ENCODE measurements at places on chromosomes 3 and 15.

DNA sequence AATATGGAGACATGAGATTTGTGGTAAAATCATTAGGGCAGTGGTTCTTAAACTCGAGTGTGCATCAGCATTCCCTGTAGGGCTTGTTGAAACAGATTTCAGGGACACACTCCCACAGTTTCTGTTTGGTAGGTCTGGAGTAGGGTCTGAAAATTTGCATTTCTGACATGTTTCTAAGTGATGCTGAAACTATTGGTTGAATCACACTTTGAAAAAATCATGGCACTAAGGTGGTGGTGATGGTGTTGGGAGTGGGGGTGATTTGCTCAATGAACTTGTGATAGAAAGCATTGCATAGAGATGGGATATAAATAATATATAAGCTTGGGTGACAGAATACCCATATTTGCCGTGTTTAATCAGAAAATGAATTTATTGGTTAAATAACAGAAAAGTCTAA, 11.3 kb downstream of the MITF start:
- DNase-seq, result no peak

DNA sequence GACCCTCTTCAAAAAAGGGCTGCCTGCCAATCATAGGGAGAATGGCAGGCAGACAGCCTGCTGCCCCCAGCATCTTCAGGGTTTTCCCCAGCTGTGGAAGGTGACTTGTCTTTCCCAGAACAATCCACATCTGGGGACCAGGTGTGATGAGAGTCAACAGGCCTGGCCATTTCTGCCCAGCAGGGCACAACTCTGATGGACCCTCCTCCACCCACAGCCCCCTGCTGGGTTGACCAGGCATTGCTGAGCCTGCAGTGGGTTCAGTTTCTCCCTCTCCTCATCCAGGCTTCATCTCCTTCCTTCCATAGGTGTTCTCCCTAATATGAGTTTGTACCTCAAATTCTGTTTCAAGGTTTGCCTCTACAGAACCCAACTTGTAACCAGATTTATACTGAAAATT, 111.0 kb downstream of the MINAR1 start:
- no peak for DNase-seq

GRCh38 chr15:85331655-85332285, 48.6 kb upstream of the AKAP13 start:
- DNase-seq, result no peak

- DNase-seq, result no peak
These were observed 80.8 kb downstream of the CLSTN2 start for GRCh38 chr3:140015741-140016140.

- no peak for DNase-seq
These were observed 5.8 kb downstream of the IGDCC4 start for GRCh38 chr15:65416845-65417416.

DNA sequence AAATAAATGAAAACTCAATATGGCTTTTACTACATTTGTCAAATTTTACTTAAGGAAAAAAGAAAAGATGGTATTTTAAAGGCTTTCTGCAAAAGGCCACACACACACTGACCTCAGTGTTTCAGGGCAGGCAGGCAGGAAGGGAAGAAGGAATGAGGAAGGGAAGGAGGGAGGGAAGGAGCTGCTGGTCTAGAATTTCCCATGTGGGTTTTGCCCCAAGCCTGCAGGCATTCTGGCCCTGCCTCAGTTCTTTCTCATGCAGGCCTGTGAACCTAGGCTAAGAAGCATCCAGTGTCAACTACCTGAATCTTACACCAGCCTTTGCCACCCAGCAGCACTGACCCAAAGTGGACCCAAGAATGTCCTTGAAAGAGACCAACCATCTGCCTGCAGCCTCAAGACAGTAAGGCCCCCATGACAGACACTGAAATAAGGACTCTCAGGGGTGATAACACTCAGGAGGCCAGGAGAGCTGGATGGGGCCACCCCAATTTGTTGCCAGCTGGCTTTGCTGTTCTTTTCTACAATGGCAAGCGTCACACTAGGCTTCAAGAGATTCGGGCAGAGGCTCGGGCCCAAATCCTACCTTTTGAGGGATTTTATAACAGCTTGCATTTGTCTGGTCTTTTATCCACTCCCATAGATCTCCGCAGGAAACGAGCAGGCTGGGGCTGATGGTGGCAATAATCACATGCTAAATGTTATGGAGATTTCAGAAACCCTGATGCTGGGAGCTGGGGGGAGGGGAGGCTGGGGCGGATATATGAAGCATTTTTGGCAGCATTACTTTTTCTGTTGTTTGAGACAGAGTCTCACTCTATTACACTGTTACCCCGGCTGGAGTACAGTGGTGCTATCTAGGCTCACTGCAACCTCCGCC, 51.4 kb downstream of the XXYLT1 start:
- no peak for DNase-seq

DNA sequence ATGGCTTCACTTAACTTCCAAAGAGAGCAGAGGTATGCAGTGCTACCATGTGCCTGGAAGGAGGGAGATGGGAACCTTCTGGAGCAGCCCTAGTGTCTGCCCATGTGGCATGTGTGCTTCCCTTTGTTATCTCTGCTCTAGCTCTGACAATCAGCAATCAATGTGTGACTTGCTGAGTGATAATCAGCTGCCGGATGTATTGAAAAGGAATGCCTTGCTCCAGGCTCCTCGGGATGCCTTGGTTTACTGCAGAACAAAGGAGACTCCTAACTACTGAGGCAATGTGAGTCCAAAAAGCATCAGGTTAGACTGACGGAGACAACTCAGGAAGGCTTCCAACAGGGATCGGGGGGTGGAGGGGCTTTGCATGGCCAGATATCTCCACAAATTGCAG, 36.0 kb upstream of the CORO2B start:
- no peak for DNase-seq

GRCh38 chr3:55571913-55572312, 84.8 kb upstream of the WNT5A start:
- no peak for DNase-seq

GRCh38 chr15:101803676-101804075, 367 bp downstream of the OR4F6 start:
- DNase-seq, result no peak

DNA sequence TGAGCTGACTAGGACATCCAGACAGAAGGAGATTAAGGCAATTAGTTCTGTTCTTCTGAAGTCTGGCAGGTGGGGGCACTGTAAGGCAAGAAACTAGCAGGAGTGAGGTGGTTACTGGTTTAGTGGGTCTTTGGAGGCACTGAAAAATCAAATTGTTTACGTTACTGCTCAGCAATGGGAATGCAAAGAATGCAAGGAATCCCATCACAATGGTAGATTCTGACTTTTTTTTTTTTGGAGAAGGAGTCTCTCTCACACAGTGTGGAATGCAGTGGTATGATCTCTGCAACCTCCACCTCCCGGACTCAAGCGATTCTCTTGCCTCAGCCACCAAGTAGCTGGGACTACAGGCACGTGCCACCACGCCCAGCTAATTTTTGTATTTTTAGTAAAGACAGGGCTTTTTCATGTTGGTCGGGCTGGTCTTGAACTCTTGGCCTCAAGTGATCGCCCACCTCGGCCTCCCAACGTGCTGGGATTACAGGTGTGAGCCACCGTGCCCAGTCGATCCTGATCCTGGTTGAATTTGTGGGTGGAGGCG, 16.4 kb downstream of the FAM107A start:
- no peak for DNase-seq

DNA sequence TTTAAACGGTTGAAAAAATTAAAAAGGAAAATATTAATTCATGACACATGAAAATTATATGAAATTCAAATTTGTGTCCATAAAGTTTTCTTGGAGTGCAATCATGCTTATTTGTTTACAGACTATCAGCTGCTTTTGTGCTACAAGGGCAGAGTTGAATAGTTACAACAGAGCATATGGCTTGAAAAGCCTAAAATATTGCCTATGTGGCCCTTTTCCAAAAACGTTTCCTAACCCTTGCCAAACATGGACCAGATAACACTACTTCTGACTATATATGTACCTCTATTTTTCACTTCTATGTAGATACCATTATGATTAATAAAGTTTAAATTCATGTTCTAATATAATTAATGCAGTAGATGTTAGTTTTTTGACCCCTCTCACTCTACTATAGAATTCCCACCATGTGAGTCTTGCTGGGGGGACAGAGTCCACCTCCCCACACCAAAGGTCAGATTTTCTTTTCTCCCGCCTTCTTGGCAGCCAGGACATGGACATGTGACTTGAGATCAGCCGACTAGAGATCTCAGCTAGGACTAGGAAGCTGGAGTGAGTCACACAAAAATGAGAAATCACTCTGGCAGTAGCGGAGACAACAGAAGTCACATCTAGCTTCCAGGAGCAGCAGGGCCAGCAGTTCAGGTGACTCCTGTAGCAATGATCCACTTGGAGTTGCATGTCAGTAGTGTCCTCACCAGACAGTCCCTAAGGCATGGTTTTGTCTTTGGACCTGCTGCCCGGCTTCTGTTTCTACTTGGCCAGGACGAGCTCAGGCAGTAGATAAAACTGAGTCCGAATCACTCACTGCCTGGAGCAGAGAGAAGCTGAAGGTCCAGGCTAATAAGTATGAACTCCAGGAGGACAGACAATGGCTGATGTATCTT, 22.4 kb downstream of the CIAO2A start:
- DNase-seq, result no peak

All from activated naive CD4-positive, alpha-beta T cell treated with Interleukin-2 at 50 U/mL for 16 hours (primary cell).